ENCODE measurements at places on chromosomes 5 and 9. TPM values are rescaled to one million over a fixed set of nuclear protein-coding genes. Genes with fewer than 3 reads are reported as not detected.

DNA sequence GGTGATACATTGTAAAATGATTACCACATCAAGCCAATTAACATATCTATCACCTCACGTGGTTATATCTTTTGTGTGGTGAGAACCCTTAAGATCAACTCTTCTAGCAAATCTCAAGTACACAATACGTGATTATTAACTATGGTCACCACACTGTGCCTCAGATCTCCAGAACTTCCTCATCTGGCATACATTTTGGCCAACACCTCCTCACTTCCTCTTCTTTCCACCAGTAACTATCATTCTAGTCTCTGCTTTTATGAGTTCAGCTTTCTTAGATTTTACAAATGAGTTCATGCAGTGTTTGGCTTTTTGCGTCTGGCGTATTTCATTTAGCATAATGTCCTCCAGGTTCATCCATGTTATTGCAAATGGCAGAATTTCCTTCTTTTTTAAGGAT, 35.8 kb downstream of the PRKACG start:
- no peak for DNase-seq

DNA sequence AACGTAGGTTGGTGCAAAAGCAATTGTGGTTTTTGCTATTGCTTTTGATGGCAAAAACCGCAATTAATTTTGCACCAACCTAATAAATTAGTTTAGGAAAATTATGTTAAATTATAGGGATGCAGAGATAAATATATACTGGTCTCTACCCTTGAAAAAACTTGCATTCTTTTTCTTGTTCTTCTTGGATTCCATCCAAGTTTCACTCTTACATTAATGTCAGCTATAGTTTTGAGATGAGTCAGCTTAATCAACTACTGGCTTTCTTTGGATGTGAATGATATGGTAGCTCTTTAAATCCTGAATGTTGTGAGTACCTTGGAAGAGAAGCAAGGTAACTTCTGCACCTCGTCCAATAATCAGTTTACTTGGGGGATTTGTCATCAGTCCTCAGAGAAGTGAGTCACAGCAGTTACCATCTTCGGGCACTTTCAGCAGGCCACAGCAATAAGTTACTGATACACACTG, 549.0 kb upstream of the ZNF608 start:
- DNase-seq, result no peak

DNA sequence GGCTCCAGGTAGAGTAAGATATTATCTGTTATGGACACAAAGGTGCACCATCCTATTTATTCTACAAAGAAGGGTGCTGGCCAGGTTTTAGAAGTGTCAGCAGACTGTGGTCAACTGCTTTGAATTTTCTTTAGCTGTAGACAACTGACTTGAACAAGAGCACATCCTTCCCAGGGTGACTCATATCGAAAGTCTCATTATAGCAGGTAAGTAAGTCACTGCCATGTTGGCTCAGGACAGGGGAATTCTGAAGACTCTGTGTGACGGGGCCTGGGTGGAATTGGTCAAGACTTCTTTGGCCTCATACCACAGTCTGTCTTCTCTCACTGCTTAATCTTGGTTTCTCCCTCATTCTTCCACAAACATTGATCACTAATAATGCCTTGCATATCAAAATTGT, 214.5 kb upstream of the CDH9 start:
- no peak for DNase-seq

DNA sequence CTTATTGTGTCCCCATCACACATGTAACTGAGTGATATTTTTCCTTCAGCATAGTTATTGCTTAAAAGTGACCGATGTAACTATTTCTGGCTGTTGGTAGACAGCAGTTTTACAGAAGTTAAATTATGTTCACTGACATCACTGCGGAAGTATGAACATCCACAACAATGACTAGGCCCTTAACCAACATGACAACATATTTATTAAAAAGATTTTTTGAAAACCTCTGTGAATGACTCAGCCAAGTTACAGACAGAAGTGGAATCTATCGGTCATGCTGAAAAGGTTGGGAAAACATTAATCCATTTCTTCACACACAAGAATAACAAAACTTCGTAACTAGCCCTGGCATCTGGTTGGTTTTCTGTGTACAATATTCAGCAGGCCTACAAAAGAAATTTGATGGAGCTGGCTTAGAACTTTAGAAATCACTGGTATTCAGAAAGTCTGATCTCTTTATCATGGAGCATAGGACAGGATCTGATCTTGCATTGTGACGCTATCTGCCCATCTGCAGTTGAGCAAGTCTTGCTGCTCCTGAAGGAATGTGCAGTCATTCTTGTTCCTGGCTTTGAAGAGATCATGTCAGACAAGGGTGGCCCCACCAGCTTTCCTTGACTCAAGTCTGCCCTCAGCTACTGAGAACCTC, 6.5 kb downstream of the GLIS3 start:
- DNase-seq, result no peak

- DNase-seq, result no peak
Observed at GRCh38 chr5:2505217-2505616, 246.3 kb downstream of the IRX2 start.

- DNase-seq, result no peak
Observed at GRCh38 chr9:24391095-24391494, 154.6 kb downstream of the IZUMO3 start.

- no peak for DNase-seq
Observed at GRCh38 chr5:110165366-110165765, 475.6 kb downstream of the MAN2A1 start.

DNA sequence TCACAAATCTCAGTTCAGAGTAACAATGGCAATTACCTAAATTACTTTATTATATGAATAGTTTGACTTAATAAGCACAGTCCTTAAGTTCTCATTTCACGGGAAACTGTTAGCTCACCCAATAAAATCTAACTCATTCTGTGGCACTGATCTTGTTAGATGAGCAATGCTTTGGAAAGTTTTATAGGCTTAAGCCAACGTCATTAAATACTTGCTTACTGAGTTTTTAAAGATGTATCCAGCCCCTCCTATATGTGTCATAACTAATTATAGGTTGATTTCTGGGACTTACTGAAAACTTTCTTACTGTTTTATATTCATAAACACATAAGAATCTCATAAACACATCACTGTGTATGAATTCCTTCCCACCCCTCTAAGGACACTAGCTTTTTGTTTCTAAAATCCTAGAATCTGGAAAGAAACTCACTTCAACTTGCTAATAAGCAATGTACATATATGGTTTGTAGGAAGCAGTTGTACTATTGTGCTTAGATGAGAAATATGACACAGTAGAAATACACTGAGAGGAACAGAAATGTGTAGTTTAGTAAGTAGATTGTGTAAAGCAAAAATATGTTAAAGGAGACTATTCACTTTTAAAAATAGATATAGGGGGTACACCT, 14.1 kb upstream of the MARCOL start:
- no peak for DNase-seq

DNA sequence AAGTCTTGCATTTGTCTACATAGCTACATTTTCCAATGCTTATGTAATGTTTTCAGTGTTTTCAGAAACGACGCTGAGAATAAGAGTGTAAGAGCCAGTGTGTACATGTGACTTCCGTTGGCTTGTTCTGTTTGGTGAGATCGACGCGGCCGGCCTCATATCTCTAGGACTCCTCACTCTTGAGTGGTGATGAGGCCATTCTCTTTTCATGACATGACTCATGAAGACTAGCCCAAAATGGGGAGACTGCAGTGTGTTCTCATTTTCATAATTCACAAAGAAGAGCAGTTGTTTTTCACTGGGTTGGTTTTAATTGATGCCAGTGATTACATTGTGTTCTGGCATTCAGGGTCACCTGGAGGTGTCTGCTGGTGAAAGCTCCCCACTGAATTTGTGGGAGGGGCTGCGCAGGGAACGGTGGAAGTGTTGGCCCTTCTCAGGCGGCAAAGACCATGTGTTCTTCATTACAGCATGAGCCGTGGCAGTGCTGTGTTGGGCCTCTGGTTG, 131.5 kb upstream of the OTULINL start:
- DNase-seq, result no peak

DNA sequence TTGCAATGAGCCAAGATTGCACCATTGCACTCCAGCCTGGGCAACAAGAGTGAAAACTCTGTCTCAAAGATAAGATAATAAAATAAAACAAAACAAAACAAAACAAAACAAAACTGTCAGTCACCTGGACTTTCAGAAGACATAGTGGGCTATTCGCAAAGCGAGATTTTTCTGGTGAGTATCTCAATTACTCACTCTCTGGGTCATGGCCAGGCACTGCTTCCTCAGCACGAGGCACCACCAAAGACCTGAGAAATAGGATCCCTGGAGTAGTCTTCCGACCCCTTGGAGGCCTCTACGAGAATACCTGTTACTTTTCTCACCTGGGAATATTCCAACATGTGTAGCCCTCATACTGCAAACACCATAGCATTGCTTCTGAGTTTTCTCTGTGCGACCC, 201.7 kb upstream of the ZNF618 start:
- DNase-seq, result no peak

Gene CREB3
- total RNA-seq, result 34.3 TPM

Gene FAM81B
- total RNA-seq, result not detected

Gene GPSM1
- total RNA-seq, result 24.5 TPM

Gene IGIP
- 2.3 TPM for total RNA-seq

Gene IFNK
- not detected for total RNA-seq

Gene CCDC112
- total RNA-seq, result 0.34 TPM

Gene NUP214
- 67.4 TPM for total RNA-seq

Measured in activated T-helper 2 cell treated with anti-CD3 and anti-CD28 coated beads, Interferon-gamma antibody, Interleukin-2, Interleukin-4, amounts not matched to agents 10 μg/mL and 5 μg/mL and 100 μg/mL, durations not matched to agents 14 hours and 24 hours and 36 hours (primary cell).